ENCODE measurements at places on chromosomes 13 and 19.

GRCh38 chr13:111421216-111421615 lies 100.8 kb downstream of the TEX29 start:
- DNase-seq = peak; percentile 48

DNA sequence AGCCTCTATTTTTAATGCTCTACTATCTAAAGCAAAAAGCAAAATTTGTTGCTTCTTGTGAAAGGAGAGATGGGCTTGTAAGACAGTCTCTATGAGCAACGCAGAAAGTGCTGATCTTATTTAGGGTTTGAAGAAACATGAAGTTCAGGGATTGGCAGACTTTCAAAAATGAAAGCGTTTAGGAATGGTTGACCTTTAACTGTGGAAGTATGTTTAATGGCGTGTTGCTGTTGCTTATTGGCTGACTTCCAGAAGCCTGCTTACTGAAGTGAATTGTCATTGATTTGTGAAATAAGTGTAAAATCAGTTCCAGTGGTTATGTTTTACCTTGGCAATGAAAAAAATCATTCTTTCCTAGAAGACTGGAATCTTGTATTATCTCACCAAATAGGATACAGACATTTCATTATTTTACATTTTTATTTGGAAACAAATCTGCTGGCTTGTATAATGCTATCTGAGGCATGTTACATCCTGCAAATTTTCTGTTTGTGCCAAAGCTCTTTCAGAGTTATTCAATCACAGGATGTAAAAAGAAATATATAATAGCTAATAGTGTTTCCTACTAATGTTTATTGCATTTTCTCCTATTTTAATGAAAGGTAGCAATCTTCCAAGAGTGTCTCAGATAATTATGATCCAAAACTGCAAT lies 221.3 kb upstream of the SLITRK6 start:
- no peak for DNase-seq

- no peak for DNase-seq
Observed at GRCh38 chr19:2132191-2132590, 19.2 kb downstream of the AP3D1 start.

- DNase-seq = no peak
Observed at GRCh38 chr13:75935805-75936204, 299.7 kb downstream of the LMO7 start.

- no peak for DNase-seq
Observed at GRCh38 chr13:99004978-99005377, 27.1 kb upstream of the DOCK9 start.

- DNase-seq = no peak
Observed at GRCh38 chr13:28865149-28865744, 45.1 kb downstream of the MTUS2 start.

- no peak for DNase-seq
Observed at GRCh38 chr19:58434217-58434616, 5.7 kb downstream of the ZNF132 start.

GRCh38 chr13:66154354-66154753 lies 1075.8 kb downstream of the PCDH9 start:
- DNase-seq = no peak

DNA sequence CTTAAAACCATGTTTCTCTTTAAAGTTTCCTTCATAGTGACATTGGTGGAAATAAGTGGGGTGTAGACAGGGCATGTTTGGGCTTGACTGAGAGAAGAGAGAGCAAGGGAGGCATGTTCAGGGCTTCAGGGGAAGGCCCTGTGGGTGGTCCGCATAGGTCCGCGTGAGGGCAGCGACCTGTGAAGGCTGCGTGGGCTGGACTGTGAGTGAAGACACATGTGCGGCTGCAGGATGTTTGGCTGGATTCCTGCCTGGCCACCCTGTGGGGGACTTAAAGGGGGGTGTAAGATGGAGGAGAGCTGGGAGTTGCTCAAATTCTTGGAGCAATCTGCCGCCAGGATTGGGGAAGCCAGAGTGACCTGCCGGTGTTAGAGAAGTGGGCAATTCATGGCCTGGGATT lies 23.8 kb upstream of the KLF12 start:
- DNase-seq = no peak

GRCh38 chr13:96982672-96983071 lies 11.6 kb downstream of the OXGR1 start:
- DNase-seq = no peak

- no peak for DNase-seq
Observed at GRCh38 chr19:4966591-4966990, 2.3 kb upstream of the KDM4B start.

GRCh38 chr19:1718420-1719291 lies 34.6 kb upstream of the ONECUT3 start:
- DNase-seq = peak; percentile 90

DNA sequence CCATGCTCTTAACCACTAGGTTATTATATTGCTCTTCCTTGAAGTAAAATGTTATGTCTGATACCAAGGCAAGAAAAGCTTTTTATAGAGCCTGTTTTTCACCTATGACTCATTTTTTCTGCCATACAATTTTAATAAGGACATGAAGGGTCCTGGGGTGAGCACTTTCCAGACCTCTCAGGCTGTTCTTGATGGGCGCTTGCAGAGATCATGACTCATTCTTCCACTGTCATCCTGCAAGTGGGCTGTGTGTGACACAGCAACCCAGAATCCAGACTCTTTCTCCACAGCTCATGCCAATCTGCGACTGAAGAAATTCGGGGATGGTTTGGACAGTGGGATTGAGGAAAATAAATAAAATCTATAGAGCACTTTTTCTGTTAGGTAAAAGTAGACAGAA lies 506.7 kb upstream of the NBEA start:
- no peak for DNase-seq

- DNase-seq = peak; percentile 80
Observed at GRCh38 chr19:49331616-49332055, 3.6 kb upstream of the CD37 start.

DNA sequence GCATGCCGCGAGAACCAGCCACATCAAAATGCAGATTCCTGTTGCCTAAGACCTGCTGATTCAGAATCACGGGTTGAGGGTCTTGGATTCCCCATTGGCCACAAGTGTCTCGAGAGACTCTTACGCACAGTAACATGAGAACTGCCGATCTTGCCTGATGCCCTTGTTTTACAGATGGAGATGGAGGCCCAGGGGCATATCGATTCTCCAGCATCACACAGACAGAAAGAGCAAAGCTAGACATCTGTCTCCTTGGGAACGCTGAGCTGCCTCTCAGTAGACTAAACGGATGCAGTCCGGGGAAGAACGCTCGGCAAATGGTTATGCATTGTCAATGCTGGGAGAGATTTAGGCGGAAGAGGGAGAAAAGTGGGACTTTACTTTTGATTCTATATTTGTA lies 5.4 kb downstream of the NLRP12 start:
- peak; percentile 22 for DNase-seq

DNA sequence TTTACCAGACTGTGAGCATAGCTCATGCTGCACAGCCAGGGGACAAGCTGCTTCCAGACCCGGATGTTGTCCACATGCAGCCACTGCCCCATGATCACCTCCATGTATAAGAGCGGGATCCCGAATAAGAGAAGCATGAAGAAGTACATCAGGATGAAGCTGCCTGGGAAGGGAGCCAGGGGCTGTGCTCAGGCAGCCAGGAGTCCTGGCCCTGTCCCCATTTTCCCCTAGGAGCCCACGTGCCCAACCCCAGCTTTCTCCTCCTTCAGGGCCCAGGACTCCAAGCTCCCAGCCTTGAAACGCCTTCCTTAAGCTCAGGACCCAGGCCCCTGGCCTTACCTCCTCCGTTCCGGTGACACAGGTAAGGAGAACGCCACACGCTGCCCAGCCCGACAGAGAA lies 69.3 kb downstream of the SLC6A16 start:
- DNase-seq = no peak

- no peak for DNase-seq
Observed at GRCh38 chr13:99587021-99587420, 85.7 kb downstream of the TM9SF2 start.

DNA sequence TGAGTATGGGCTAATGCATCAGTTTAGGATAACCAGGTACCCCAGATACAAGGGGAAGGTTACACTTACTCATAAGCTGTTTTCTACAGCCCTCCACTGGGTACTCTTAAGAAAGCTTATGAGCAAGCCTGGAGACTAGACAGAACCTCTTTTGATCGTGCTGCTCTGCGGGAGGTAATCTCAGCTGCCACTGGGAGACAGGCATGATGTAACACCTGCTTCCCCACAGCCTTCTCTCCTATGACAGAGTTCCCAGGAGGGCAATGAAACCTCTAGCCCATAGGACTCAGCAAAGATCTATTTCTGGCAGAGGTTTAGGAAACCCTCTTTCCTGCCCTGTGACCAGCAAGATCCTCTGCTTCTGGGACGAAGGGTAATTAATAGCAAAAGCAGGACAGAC lies 65.6 kb downstream of the WASF3 start:
- DNase-seq = no peak

DNA sequence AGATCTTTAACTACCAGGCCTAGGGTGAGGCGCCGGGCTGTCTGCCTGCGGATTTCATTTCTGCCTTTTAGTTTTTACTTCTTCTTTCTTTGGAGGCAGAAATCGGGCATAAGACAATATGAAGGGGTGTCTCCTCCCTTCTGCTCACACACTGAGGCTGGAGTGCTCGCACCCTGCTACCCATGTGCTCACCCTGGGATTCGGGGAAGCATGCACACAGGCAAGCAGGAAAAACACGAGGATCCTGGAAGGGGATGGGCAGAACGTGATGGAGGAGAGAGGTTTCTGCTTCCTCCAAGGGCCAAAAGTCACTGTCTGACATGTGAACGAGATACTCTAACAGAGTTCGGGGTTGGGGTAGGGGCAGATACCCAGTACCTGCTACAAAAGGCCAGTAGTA lies 28.4 kb downstream of the ZNF823 start:
- no peak for DNase-seq

DNA sequence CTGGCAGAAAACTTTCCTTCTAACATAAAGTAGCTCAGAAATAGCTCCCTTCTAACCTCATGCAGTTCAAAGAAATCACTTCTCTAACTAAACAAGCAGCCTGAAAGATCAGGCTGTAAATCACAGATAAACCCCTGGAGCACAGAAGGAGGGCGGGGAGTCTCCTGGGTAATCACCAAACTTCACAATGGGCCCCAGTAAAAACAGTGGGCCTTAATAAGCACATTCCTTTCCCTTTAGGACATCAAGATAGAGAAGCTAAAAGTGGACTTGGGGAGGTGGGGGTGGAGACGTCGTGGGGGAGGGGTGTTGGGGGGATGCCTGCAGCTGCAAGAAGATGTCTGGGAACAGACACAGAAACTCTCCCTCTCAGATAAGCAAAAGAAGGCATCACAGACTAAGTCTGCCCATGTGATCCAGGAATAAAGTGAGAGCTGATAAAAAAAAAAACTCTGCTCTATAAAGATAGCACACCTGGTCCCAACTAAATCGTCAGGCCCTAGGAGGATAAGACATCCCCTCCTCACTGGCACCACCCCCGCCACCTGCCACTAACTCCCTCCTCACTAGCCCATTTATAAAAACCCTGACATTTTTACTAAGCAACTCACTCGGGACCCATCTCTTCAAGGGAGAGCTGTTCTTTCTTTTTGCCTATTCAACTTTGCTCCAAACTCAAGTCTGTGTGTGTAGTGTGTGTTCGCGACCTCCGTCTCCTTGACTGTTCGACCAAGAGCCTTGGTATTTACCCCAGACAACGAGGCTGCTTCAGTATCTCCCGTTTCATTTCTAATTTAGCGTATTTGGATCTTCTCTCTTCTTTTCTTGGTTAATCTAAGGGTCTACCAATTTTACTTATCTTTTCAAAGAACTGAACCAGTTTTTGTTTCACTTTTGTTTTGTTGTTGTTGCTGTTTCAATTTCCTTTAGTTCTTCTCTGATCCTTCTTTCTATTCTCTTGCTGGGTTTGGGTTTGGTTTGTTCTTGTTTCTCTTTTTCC lies 31.7 kb downstream of the DNAJC15 start:
- peak; percentile 36 for DNase-seq

DNA sequence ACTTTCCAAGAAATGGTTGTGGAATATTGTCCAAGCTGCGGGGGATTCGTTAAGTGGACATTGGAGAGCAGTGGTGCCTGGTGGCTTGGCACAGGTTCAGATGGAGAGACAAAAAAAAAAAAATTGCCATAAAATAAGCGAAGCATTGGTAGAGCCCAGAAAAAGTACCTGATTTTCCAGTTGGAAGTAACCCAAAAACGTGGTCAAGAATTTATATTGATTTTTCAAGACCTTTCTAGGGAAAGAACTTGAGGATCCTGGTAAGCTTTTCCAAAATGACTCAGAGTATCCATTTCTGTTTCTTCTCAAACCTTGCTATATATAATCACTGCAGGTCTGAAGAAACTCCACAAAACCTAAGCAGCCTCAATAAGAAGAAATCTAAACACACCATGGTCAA lies 94.6 kb downstream of the ING1 start:
- no peak for DNase-seq

DNA sequence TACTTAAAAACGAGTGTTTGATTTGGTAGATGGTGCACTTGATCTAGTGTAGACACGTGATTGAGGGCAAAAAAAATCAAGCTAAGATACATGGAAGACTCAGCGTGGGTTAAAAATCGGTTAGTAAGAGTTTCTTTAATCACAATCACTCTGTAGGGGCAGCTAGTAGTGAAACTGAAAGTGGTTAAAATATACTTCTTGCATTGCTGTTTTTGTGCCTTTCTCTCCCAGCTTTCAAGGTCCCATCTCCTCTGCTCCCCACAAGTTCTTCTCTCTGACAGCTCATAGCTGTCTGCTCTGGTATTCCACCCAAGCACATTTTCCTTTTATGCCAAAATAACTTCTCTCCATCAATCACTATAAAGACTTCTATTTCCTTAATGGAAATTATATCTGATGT lies 1089.7 kb downstream of the EFNB2 start:
- DNase-seq = no peak

DNA sequence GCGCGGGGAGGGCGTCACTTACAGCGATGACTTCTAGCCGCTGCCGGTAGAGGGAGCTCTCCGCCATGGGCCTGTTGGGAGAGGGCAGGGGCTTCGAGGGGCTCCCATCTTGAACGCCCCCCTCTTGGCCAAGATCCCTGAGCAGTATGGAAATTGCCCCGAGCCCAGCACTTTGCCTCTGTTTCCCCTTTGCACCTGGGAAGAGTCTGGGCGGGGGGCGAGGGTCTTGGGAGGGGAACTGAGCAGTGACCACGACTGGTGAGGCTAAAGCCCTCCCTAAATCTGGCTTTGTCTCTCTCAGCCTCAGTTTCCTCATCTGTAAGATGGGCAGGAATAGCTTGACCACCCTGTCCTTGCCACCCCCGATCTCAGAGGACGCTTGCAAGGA lies 2.8 kb downstream of the PALM3 start:
- DNase-seq = peak; percentile 84

DNA sequence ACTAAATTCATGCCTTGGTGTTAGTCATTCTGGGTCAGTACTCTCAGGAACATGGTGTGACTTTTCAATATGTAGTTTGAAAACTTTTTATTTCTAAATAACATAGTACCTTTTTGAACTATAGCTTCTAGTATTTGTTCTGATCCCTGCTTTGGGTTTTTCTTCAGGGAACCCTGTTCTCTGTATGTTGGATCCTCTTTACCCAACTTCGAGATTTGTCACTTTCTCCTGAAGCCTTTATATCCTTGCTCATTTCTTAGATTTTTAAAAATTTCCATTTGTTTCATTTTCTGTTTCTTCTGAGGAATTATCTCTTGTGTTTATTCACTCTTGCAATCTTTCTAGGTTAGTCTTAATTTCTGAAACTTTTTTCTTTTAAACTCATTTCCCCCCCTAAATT lies 12.4 kb upstream of the CHST8 start:
- no peak for DNase-seq

All from H7 (cell line).